ENCODE measurements at places on chromosomes 5 and 9. TPM values are rescaled to one million over a fixed set of nuclear protein-coding genes. Genes with fewer than 3 reads are reported as not detected.
A peak's percentile ranks its signal among the peaks of the same experiment; 100 is the strongest.

DNA sequence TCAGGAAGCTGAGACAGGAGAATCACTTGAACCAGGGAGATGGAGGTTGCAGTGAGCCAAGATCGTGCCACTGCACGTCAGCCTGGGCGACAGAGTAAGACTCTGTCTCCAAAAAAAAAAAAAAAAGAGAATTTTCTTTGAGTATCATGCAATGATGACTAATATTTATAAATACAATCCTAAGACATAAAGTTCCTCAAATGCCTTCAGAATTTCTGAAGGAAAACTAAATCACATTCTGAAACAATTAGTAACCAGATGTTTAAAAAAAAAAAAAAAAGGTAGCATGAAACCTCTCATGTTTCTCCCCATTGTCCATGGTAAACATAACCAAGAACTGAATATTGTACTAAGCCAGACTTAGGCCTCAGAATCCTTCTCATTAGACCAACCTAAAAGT, 23.1 kb downstream of the MLLT3 start:
- peaks cover 46% of the 10 kb centered on the region for H3K4me1 ChIP-seq
- no peaks in the 10 kb centered on the region for H3K27me3 ChIP-seq
- DNase-seq = no peak
- no peak overlapping the region for H3K4me3 ChIP-seq
- no peak overlapping the region for H3K27ac ChIP-seq

- H3K4me1 ChIP-seq = peaks cover 16% of the 10 kb centered on the region
- H3K36me3 ChIP-seq = no peaks in the 10 kb centered on the region
- no peak overlapping the region for H3K4me3 ChIP-seq
- no peak overlapping the region for H3K27ac ChIP-seq
Observed at GRCh38 chr5:68261569-68262065, 46.1 kb downstream of the PIK3R1 start.

DNA sequence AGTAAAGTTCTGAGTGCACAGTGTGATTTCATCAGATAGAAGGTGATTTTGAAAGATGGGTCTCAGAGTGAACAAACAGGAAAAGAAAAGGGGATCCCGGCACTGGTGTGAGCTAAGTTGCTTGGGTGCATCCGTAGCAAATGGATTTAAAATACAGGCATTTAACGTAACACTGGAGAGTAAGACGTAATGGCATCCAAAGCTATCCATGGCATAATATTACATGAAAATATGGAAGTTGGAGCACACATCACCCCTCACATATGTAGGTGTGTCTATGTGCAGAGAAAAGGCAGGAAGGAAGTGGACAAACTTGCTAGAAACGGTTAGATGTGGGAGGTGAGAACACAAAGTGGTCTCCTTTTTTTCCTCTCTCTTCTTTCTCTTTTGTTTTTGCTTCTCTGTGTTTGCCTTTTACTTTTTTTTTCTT, 38.2 kb upstream of the SEMA4D start:
- no peak for DNase-seq
- no peak overlapping the region for H3K4me3 ChIP-seq
- H3K4me1 ChIP-seq = no peaks in the 10 kb centered on the region
- H3K27me3 ChIP-seq = no peaks in the 10 kb centered on the region
- H3K27ac ChIP-seq = no peak overlapping the region
- H3K36me3 ChIP-seq = no peaks in the 10 kb centered on the region

- no peaks in the 10 kb centered on the region for H3K4me1 ChIP-seq
- DNase-seq = no peak
- no peak overlapping the region for H3K4me3 ChIP-seq
- no peaks in the 10 kb centered on the region for H3K36me3 ChIP-seq
- no peak overlapping the region for H3K27ac ChIP-seq
Observed at GRCh38 chr9:91659529-91660495, 236.2 kb upstream of the NFIL3 start.

DNA sequence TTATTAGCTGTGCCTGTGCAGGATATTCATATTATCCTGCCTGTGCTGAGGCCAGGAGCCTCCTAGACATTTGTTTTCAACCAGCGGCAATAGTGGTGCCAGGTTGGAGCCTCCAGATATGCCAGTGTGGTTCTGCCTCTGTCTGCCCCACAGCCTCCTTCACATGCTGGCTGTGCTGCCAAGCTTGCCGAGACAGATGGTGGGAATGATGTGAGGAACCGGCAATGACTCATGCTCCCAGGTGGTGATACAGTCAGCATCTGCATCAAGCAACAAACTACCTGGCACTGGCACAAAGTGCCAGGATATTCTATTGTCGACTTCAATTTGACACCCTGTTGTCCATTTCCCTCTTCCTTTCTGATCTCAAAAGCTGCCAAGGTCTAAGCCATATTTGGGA, 285.7 kb downstream of the CHSY3 start:
- no peaks in the 10 kb centered on the region for H3K36me3 ChIP-seq
- no peaks in the 10 kb centered on the region for H3K27me3 ChIP-seq
- no peak overlapping the region for H3K4me3 ChIP-seq
- H3K27ac ChIP-seq = no peak overlapping the region

- H3K4me1 ChIP-seq = no peaks in the 10 kb centered on the region
- H3K27me3 ChIP-seq = no peaks in the 10 kb centered on the region
- H3K4me3 ChIP-seq = no peak overlapping the region
Observed at GRCh38 chr9:12695474-12695873, 2.3 kb downstream of the TYRP1 start.

DNA sequence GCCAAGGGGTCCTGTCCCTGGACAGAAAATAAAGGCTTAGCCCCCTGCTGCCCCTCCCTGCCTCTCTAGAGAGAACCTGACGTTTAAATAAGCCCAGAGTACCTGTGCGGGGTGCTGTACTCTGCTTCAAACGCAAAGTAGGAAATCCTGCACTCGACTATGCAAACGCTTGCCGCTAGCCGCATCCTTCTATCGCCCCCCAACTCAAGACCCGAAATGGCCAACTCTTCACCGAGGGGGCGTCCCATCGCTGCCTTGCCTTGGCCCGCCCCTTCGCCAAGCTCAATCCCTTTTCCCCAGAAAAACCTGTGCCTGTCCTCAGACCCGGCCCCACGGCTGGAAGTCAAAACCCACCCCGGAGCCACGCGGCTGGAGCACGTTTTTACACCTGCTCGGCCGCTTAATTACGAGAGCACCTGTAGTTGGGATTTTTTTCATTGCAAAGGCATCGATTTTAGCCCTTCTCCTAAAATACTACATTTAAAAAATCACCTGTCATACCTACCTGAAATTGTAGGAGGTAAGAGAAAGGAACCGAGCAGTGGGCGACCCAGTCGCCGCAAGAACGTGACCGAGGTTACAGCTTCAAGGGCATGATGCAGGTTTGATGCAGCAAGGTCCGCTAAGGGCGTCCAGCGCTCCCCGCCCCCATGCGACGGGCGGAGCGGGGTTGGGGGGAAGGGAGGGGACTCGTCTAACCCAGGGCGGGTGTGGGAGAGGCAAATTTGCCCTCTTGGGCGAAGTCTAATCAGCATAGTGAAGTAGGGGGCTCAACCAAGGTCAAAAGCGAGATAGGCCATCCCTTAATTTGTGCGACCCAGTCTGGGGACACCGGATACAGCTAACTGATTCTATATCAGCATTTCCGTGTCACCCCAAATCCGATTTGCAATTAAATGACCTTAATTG, 3.5 kb downstream of the ELAVL2 start:
- no peaks in the 10 kb centered on the region for H3K36me3 ChIP-seq
- peaks cover 22% of the 10 kb centered on the region for H3K4me1 ChIP-seq
- peaks cover 28% of the 10 kb centered on the region for H3K27me3 ChIP-seq
- no peak for DNase-seq
- H3K4me3 ChIP-seq = no peak overlapping the region

GRCh38 chr5:170628028-170628427, 124.2 kb downstream of the KCNIP1 start:
- H3K27ac ChIP-seq = no peak overlapping the region
- no peaks in the 10 kb centered on the region for H3K36me3 ChIP-seq
- H3K27me3 ChIP-seq = no peaks in the 10 kb centered on the region
- no peak for DNase-seq
- no peak overlapping the region for H3K4me3 ChIP-seq

DNA sequence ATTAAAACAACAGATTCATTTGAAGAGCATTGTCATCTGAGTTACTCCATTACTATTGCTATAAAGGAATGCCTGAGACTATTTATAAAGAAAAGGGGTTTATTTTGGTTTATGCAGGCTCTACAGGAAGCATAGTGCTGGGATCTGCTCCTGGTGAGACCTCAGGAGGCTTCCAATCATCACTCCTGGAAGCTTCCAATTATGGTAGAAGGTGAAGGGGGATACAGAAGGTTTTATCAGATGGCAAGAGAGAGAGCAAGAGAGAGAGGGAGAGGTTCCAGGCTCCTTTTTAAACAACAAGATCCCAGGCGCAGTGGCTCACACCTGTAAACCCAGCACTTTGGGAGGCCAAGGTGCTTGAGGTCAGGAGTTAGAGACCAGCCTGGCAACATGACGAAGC, 63.5 kb downstream of the ASS1 start:
- no peak overlapping the region for H3K27ac ChIP-seq
- no peak for DNase-seq
- H3K36me3 ChIP-seq = no peaks in the 10 kb centered on the region
- no peaks in the 10 kb centered on the region for H3K27me3 ChIP-seq
- H3K4me3 ChIP-seq = no peak overlapping the region
- H3K4me1 ChIP-seq = no peaks in the 10 kb centered on the region

GRCh38 chr9:92486371-92486770, 4.1 kb upstream of the ASPN start:
- DNase-seq = no peak
- H3K36me3 ChIP-seq = no peaks in the 10 kb centered on the region
- no peak overlapping the region for H3K4me3 ChIP-seq
- no peaks in the 10 kb centered on the region for H3K4me1 ChIP-seq

- H3K27me3 ChIP-seq = no peaks in the 10 kb centered on the region
- no peaks in the 10 kb centered on the region for H3K36me3 ChIP-seq
- H3K27ac ChIP-seq = no peak overlapping the region
- no peak for DNase-seq
Observed at GRCh38 chr9:106075236-106075959, 381.1 kb downstream of the TMEM38B start.

GRCh38 chr5:6899221-6899620, 186.0 kb downstream of the TENT4A start:
- no peaks in the 10 kb centered on the region for H3K27me3 ChIP-seq
- H3K4me1 ChIP-seq = no peaks in the 10 kb centered on the region
- no peaks in the 10 kb centered on the region for H3K36me3 ChIP-seq
- no peak overlapping the region for H3K4me3 ChIP-seq
- H3K27ac ChIP-seq = no peak overlapping the region

DNA sequence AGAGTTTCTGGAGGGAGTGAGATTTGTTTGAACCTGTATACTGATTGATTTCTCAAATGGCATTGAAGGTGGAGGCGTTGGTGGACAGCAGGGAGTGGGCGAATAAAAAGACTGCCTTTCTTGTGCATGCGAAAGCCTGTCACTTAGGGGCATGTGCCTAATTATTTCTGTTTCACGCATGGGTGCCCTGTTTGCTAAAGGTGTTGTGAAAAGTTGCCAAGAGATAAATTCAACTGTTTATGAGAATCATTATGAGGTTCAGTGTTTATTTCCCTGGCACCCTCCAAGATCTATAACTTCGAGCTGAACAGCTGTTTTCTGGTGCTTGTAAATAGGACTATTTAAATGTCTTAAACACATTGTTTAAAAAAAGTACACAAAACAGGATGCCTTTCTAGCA, 67.4 kb upstream of the DMRTA1 start:
- no peak overlapping the region for H3K4me3 ChIP-seq
- H3K36me3 ChIP-seq = no peaks in the 10 kb centered on the region
- H3K27me3 ChIP-seq = no peaks in the 10 kb centered on the region
- H3K27ac ChIP-seq = no peak overlapping the region

DNA sequence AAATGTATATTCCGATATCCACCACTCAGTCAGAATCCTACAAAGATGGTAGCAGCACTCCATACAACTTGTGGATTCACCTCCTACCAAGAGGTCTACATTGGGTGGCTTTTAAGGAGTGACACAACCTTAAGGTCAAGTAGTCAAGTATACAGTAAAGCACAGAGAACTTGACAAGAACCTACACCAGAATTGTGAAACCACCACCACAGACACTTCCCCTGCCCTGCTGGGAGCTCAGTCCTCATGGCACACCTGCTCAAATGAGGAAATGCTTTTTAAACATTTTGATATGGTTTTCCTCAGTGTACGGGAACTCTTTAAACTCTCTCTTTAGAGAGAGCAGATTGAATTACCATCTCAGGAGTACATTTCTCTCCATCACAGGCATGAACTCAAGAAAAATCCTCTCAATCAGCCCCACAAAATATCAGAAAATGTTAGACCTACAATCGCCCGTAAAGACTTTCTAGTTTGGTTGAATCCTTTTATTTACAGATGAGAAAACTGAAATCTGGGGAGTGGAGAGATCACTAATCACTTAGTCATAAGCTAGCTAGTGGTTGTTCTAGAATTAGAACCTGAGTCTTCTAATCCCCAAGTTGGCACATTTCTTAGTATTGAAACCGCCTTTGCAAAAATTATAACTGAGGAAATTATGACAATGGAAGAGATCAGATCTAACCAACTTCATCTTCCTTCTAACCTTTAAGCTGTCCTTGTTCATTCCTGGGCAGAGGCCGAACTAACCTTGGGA, 38.5 kb upstream of the NR4A3 start:
- no peak for DNase-seq
- H3K4me1 ChIP-seq = no peaks in the 10 kb centered on the region
- no peak overlapping the region for H3K4me3 ChIP-seq
- no peak overlapping the region for H3K27ac ChIP-seq
- no peaks in the 10 kb centered on the region for H3K27me3 ChIP-seq
- H3K36me3 ChIP-seq = no peaks in the 10 kb centered on the region

DNA sequence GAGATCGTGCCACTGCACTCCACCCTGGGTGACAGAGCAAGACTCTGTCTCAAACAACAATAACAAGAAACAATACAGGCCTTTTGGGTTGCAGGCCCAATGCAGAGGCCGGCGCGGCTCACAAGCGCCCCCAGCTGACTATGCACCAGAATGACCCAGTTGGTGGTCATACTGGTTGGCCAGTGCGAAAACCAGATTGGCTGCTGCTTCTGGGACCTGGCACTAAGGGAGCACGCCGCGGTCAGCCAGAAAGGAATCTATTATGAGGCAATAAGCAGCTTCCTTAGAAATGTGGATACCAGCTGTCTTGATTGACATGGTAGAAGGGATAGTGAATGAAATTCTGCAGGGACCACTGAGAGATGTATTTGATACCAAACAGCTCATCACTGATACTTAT, 35.0 kb downstream of the RANBP17 start:
- peak; percentile 4 for DNase-seq
- no peak overlapping the region for H3K27ac ChIP-seq
- no peaks in the 10 kb centered on the region for H3K36me3 ChIP-seq
- H3K4me3 ChIP-seq = no peak overlapping the region
- no peaks in the 10 kb centered on the region for H3K4me1 ChIP-seq
- no peaks in the 10 kb centered on the region for H3K27me3 ChIP-seq

- no peak for DNase-seq
- H3K27me3 ChIP-seq = no peaks in the 10 kb centered on the region
- H3K4me3 ChIP-seq = no peak overlapping the region
- H3K27ac ChIP-seq = no peak overlapping the region
- H3K36me3 ChIP-seq = no peaks in the 10 kb centered on the region
Observed at GRCh38 chr9:127030814-127031740, 91.4 kb downstream of the ANGPTL2 start.

EPB41L4B gene
- 70.5 TPM for total RNA-seq

FOXD1 gene
- total RNA-seq = 1.6 TPM

OGN gene
- 4.5 TPM for total RNA-seq

CDC20B gene
- total RNA-seq = not detected

All from thyroid gland (tissue), 4 donors.